Dermis lymphatic vessel endothelial cell (primary cell): ENCODE measurements at places on chromosomes 13 and 19. TPM values are rescaled to one million over a fixed set of nuclear protein-coding genes. Genes with fewer than 3 reads are reported as not detected.

Gene SHC2
- total RNA-seq, result 9.3 and 22.0 TPM in 2 replicates

Gene ZNF682
- 1.6 TPM in 2 replicates for total RNA-seq

Gene KLK4
- total RNA-seq, result not detected in 2 replicates

Gene TEX29
- not detected in 2 replicates for total RNA-seq

Gene MBD3L2
- not detected in 2 replicates for total RNA-seq

Gene CPT1C
- total RNA-seq, result 11.8 and 12.5 TPM in 2 replicates

Gene EID2B
- total RNA-seq, result 2.9 and 5.3 TPM in 2 replicates

Gene HIPK4
- total RNA-seq, result under 0.01 TPM in 1 of 2 replicates, not detected in the other

Gene SYNE4
- total RNA-seq, result under 0.01 TPM in 1 of 2 replicates, not detected in the other

Gene VASP
- total RNA-seq, result 42.6 and 49.3 TPM in 2 replicates

Gene OR4F17
- not detected in 2 replicates for total RNA-seq

Gene SGCG
- not detected in 2 replicates for total RNA-seq

Gene GNA15
- total RNA-seq, result 0.09 TPM in 1 of 2 replicates, not detected in the other

Gene IZUMO2
- not detected in 2 replicates for total RNA-seq

Gene KMT5C
- 3.2 and 3.3 TPM in 2 replicates for total RNA-seq

Gene TNFSF9
- 0.17 and 0.76 TPM in 2 replicates for total RNA-seq

Gene MAMSTR
- total RNA-seq, result 0.09 and 0.11 TPM in 2 replicates

Gene ZNF101
- 10.3 and 15.1 TPM in 2 replicates for total RNA-seq

Gene UBL5
- 168 and 192 TPM in 2 replicates for total RNA-seq

Gene ATP4A
- total RNA-seq, result not detected in 2 replicates

Gene PRKD2
- total RNA-seq, result 22.0 and 33.1 TPM in 2 replicates

Gene GPR12
- not detected in 2 replicates for total RNA-seq

Gene ZNF628
- 0.43 and 0.76 TPM in 2 replicates for total RNA-seq

Gene SGTA
- total RNA-seq, result 27.4 and 27.6 TPM in 2 replicates

Gene LAMP1
- total RNA-seq, result 206 and 249 TPM in 2 replicates

Gene VSTM2B
- total RNA-seq, result not detected in 2 replicates

Gene GSX1
- total RNA-seq, result not detected in 2 replicates

Gene ZNF541
- 0.22 and 0.77 TPM in 2 replicates for total RNA-seq

Gene PSG2
- not detected in 2 replicates for total RNA-seq

Gene ZNF728
- under 0.01 TPM in 1 of 2 replicates, not detected in the other for total RNA-seq

Gene KLK3
- total RNA-seq, result not detected in 2 replicates

Gene FREM2
- not detected in 2 replicates for total RNA-seq

Gene GPR32
- total RNA-seq, result not detected in 2 replicates

Gene POU4F1
- total RNA-seq, result 0.11 and 0.26 TPM in 2 replicates

Gene ZSCAN4
- not detected in 2 replicates for total RNA-seq
